Activated T-helper 2 cell treated with anti-CD3 and anti-CD28 coated beads, Interferon-gamma antibody, Interleukin-2, Interleukin-4, amounts not matched to agents 10 μg/mL and 5 μg/mL and 100 μg/mL, durations not matched to agents 14 hours and 24 hours and 36 hours (primary cell): ENCODE measurements at places on chromosomes 11 and 22.

DNA sequence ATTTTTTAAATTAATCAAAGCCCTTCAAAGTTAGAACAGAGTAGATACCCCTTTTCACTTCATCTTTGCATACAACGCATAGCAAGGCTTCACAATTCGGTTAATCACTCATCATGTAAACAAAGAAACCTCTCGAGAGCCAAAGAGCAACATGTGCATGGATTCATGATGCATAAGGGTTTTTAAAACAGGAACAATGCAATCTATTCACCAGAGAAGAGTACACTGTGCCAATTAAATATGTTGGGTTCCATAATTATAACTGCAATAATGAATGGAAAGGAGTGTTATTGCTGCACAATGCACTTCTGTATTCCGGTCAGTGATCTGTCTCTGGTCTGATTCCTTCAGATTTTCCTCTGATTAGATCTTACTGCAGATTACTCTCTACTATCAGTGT, 45.3 kb downstream of the CADM1 start:
- no peak for DNase-seq

DNA sequence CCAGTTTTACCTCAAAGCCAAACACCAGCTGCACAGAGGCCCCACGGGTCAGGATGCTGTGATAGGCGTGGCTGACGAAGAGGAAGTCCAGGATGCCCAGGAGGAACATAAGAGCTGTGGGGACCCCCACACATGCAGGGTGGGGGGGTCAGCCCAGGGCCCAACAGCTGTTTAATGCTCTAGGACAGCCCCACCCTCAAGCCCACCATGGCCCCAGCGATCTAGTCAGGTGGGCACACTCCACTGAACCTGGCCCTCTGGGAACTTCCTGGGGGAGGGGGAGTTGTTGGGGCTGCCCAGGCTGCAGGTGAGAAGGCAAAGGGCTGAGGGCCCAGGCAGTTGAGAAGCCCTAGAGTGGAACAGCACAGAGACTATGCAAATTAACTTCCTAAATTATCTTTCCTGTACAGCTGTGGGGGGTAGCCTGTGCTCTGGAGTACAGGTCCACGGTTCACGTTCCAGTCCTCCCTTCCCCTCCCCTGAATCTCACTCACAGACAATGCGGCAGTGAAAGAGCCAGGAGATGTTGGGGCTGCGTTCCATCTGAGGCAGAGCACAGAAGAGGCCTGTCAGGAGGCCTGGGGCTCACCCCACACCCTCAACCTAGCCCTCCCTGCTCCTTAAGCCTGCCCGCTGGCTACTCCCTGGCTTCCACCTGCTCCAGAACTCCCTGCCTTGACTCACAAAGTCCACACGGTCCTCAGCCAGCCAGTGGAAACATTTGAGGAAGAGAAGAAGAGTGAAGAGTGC, 1.9 kb downstream of the SYVN1 start:
- no peak for DNase-seq

DNA sequence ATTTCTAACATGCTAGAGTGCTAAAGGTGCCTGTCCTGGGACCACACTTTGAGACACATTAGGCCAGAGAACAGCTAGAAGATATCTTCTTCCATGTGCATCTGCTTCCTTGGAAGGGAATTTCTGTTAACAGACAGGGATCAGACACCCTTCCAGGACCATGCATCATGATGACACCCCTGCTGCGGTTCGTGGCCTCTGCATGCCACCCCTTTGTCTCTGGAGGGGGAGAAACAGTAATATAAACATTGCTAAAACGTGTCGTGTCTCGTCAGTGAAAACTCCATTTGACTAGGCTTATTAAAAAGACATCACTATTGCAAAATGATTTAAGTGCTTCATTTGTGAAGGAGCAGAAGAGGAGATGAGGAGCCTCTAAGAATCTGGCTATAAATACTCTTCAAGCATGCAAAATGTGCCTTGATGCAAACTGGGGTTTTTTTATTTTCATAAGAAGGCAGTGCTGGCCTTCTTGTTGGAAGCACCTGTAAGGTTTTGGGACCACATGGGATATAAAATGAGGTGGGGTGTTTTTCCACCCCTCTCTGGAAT, 141.6 kb downstream of the MYO18B start:
- DNase-seq: no peak

DNA sequence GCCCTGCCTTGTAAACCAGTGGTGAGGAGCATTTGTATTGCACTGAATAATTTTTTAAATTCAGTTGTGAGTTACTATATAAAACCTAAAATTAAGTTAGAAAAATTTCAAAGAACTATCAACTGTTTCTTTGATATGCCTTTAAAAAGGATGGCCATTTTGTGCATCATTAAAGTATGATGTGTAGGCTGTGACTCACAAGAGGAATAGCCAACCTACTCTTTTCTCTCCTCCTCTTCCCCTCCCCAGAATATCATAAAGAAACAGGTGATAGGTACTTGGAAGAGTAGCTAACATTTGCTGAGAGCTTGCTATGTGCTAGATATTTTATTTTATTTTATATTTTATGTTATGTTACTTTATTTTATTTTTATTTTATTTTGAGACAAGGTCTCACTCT, 10.6 kb upstream of the PIK3C2A start:
- DNase-seq: no peak

- DNase-seq: peak; percentile 1
Measured at GRCh38 chr22:48783821-48784266, 1043.8 kb downstream of the BRD1 start.

GRCh38 chr22:47299863-47300697, 537.6 kb downstream of the TBC1D22A start:
- DNase-seq: no peak

DNA sequence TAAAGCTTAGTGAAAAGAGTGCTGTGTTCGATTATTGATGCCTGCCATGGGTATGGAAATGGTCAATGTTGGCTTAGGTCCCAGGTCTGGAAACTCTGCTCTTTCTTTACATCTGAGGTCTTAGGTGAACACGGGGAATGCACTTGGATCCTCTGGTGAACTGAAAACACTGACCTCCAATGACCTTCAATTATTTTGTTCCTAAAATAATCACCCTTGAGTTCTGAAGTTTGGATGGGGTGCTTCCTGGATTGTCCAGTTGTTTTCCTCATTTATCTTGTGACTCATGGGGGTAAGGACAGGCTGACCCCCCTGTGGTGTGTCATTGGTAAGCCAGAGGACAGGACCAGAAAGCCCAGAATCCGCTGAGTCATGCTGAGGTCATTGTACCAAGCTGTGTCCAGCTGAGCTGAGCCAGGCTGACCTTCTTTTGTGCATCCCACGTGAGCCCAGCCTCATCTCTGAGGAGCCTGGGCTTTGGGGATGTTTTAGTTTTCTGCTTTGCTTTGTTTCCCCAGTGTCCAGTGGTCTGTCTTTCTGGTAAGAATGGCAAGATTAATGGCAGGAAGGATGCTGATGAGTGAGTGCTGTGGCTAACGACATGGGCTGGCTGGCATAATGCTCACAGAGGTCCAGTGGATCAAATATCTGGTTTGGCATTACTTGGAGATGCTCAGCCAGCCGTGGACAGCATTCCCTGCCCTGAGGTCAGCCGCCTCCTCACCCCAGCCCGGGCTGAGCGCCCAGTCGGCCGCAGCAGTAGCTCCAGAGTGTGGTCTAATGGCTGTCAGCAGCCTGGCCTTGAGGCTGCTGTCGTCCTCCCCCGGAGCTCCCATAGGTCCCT, 35.6 kb downstream of the AMPD3 start:
- DNase-seq: no peak

GRCh38 chr11:74520316-74520715, 26.8 kb upstream of the LIPT2 start:
- no peak for DNase-seq

- DNase-seq: no peak
Measured at GRCh38 chr11:30853439-30853838, 267.3 kb upstream of the MPPED2 start.

GRCh38 chr22:45957826-45958225, 19.1 kb downstream of the WNT7B start:
- no peak for DNase-seq

DNA sequence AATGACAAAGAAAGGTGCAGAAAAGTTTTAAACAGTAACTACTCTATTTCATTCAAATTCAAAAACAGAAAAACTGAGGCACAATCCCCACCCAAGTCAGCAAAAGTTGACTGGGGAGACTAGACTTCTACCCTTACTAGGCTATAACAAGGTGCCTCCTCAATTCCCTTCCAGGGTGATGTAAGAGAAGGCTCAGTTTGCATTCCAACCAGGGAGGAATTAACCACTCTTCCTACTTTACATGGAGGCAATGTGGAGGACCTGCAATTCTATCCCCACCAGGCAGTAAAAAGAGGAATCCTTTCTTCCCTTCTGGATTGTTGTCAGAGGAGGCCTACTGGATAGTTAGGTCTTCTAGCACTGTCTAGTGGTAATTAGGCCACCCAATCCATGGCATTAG, 26.1 kb downstream of the TYR start:
- no peak for DNase-seq

GRCh38 chr22:44129619-44129976, 51.1 kb upstream of the PARVG start:
- DNase-seq: no peak
